ENCODE measurements at places on chromosomes 1 and 21.

GRCh38 chr1:7478809-7479499 lies 292.1 kb upstream of the VAMP3 start:
- no peak for DNase-seq

DNA sequence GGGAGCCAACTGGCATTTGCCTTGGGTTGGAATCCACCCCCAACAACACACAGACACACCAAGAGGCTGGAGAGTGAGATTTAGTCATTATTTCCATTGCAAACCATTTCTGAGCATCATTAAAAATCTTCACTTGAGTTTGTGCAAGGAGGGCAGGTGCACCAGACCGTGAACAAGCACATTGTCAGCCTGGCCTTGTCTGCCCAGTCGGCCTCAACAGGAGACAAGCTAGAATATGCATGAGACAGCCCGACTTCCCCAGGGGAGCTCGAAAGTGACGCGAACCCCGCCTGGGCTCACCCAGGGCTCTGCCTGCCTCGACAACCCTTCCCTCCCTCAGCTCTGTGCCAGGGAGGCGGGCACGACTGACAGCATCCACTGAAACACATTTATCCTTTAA lies 15.4 kb upstream of the GUCA2B start:
- no peak for DNase-seq

DNA sequence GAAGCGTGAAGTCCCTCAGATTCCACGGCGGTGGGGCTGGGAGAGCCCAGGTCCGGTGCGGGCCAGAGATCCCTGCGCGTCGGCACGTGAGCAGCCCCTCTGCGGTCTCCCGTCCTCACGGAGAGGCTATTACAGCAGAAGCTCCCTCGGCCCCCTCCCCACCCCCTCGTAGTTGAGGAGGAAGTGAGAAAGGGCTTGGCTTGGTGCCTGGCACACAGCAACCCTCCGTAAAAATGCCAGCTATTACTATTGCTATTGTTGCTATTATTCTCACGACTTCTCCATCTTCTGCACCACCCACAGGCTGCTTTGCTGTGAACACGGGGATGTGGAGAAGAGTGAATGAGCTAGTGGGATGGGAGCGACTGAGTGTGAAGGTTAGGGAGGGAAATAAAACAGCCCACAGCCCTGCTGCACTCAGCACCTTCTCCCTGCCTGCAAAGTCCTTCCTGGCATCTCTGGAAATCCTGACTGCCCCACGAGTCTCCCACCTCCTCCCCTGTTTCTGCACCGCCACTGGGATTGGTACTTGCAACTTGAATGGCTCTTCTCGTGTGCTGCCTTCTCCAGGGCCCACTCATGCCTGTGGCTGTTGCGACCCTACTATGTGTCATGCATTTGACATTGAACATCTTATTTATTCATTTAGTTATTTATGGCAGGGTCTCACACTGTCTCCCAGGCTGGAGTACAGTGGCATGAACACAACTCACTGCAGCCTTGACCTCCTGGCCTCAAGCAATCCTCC lies 26.6 kb downstream of the ZBTB18 start:
- no peak for DNase-seq

DNA sequence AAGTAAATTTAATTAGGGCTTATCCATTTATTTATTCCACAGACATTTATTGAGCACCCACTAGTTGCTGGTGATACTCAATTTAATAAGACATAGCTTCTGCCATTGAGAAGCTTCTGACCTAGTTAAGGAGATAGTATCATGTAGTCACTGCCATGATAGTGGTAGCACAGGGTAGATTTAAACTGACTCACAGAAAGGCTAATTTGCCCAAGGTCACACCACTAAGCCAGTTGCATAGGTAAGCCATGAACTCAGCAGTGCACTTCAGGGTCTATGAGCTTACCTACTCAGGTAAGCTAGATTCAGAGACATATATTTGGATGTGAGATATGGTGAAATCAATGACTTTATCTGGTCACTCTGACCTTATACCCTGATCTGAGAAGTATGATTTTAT lies 168.4 kb downstream of the TNFSF18 start:
- DNase-seq, result no peak

DNA sequence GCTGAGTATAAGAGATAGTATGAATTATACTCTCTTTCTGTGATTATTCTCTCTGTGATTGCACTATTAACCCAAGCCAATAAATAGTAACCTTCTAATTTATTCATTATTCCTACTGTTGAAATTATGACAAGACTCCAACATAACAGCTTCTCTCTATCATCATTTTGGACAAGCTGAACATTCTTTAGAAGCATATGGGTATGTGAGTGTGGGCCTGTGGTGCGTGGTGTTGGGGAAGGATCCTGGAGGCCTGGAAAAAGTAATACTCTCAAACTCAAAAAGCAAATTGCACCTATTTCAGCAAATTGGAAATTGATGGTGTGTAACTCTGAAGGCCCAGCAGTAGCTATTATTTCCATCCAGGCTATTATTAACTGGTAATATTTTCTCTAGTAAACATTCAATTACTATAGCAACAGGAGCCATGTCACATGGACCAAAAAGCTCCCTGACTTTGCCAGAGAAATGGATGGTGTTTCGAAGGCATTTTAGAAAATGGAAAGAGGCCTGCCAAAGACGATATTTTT lies 502.8 kb downstream of the LTN1 start:
- DNase-seq, result no peak
